Jurkat, Clone E6-1 (cell line): ENCODE measurements at places on chromosomes 5 and 9.

GRCh38 chr9:91186632-91187108, 175.0 kb downstream of the AUH start:
- DNase-seq: no peak

GRCh38 chr5:23269981-23270380, 237.4 kb upstream of the PRDM9 start:
- no peak for DNase-seq

DNA sequence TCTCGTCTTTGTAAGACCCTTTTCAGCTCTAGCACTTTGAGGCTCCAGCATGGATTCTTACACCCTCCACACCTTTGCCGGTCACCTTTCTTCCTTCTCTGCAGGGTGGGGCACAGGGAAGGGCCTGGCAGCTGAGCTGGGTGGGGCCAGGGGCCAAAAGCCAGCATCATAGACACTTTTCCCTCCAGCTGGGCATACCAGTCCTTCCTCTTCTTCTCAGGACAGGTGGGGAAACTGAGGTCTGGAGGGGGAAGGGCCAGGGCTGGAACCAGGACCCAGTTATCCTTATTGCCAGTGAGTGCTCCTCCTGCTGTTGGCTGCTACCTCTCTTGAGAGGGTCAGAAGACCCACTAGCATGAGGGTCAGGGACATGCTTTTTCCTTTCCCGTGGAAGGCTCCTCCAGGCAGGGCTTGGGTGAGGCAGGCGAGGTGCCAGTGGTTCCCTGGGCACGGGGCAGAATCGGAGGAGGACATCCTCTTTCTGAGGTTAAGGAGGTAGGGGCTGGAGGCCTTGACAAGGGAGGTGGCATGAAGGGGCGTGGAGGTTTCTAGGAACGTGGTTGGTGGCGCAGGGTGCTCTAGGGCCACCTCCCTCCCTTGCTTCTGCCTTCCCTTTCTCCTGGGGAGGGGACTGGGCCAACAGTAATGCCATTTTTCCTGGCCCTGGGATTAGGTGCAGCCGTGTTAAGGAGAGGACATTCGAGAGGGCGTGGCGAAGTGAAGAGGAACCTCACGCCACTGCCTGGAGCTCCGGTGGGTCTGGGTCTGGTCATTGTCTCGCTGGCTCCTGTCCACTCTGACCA, at the start of gene NDST1:
TSS of gene NDST1 (plus strand) at position 658 of the 803 bp plus-strand sequence. CDS start 13,124 bp downstream, outside the sequence.
- no peak for DNase-seq

GRCh38 chr5:43839218-43839617, 236.2 kb downstream of the NNT start:
- DNase-seq: no peak

- DNase-seq: no peak
These were observed 10.7 kb upstream of the STK32A start for GRCh38 chr5:147223948-147224791.

DNA sequence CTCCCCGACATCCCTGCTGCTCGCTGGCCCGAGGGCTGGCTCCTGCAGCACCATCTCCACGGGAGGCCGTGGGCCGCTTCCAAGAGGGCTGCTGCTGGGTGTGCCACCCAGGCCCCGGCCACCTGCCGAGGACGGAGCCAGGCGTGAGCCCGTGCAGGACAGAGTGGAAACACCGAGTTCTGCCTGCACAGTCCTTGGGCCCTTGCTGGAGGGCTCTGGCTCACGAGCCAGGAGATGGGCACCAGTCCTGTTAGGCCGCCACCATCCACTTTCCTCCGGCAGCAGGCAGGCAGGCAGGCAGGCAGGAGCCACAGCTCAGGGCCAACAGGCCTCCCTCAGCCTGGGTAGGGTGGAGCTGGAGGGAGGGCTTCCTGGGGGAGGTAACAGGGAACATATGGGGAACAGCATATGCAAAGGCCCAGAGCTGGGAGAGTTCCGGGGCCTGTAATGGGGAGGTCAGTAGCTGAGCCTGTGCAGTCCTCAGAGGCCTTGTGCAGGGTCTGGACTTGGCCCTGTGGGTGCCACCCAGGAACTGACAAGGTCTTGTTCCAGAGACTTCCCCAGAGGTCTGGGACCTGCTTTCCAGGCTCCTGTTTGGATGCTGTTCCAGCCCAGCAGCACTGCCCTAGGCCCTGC, 31.9 kb downstream of the RXRA start:
- no peak for DNase-seq

DNA sequence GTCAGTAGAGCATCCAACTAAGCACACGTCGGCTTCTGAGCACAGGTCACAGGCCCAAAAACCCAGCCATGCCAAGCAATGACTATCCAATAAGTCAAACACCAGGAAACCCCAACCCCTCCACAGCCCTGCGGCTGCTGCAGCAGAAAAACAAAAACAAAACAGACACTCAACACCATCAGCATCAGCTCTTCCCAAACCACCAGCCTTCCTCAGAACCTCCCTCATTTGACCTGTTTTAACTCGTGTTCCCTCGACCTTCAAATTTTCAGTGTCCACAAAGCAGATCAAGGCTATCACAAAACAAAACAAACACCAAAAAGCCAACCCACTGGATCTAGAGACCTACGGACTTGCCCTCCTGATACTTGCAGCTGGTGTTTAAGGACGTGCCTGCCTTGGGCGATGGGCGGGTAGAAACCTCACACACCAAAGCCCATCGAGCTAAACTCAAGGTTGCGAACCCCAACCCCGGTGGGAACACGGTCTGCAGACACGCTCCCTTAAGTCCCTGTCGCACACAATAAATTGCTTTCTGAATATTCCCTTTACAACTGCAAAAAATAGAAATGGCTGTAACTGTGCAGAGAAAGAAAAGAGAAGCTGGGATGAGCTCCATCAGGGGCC, 247.1 kb upstream of the ANKRD55 start:
- no peak for DNase-seq

- no peak for DNase-seq
These were observed 27.1 kb downstream of the COX7C start for GRCh38 chr5:86644843-86645242.

DNA sequence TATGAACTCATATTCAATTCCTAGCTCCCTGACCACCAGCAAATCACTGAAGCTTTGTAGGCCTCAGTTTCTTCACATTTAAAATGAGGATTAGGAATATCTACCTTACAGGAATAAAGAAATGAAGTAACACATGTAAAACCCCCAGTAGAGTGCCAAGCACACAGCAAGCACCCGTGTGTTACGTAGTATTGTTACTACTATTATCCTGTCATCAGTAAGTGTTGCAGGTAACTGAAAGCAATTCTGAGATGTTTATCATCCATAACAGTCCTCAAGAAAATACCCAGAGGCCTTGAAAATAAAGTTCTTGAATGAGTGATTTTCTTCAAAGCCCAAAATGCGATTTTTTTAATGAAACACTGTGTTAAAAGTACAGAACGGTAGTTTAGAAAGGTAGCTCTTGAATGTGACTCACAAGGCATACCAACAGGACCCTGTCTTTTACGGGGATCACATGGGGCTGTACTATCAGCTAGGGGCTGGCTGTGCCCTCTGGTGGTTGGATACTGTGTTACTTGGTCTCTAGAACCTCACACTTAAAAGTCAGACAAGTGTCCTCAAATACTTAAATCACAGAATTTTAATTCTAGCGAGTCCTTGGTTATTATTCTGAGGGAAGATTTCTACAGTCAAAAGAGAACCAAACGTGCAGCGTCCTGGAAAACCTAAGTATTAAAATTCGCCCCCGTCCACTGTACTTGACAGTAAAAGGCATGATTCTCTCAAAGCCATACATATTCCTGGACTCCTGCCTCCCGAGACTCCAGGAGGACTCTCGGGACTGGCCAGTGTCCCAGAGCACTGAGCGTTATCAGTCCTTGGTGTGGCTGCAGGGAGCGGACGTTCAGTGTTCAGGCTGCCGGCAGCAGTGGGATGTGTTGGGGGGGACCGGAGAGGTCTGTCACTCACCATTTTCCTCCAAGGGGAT, 725 bp downstream of the NDUFB6 start:
- peak; percentile 83 for DNase-seq

DNA sequence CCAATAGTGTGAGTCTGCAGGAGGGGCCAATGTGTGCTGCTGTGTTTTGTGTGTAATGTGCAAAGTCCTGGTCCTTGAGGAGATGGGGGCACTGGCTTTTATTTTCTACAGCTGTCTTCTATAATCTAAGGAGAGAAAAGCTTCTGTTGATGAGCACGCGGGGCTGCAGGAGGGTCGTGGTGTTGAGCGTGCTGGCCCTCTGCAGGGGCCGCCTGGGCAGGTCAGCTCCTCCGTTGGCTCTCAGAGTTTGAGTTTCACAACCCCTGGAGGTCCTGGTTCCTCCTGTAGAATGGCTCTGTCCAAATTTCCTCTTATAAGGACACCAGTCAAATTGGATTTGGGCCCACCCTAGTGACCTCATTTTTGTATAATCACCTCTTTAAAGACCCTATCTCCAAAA, 12.6 kb downstream of the OR2V1 start:
- no peak for DNase-seq

- DNase-seq: no peak
These were observed 6.5 kb upstream of the PLIN2 start for GRCh38 chr9:19133549-19134345.

- no peak for DNase-seq
These were observed 160.2 kb downstream of the DENND1A start for GRCh38 chr9:123769719-123770118.

DNA sequence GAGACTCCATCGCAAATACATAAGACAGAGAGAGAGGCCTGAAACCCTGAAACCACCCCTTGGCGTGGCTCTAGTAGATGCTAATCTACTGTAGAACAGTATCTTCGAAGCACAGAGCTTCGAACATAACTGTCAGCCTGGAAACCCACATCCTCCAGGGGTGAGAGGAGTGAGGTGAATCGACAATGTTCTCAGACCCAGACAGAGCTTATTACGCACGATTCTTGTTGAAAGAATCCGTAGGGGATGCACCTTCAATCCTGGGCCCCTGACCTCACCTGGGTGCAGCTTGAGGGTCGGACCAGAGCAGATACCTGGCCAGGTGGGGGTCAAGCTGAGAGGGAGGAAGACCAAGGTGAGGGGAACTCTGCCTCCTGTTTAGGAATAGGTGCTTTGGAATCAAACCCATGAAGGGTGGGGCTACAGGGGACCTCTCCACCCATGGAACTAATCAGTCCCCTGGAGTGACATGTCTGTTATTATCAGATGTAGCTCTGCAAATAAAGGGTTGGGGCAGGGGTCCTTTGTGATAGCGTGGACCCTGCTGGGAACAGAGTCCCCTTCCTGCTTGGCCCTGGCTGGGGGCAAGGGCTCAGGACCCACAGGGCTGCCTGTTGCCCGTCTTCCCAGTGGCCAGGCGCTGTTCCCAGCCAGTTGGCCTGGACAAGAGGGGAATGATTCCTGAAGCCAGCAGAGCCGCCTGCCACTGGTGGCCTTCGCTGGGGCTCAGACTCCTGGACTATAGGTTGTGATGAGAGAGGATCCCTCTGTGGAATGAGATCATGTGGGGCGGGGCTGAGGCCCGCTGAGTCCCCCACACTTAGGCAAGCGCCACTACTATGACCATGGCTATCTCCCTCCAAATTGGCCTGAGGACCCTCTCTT, 41.2 kb downstream of the DBH start:
- peak; percentile 97 for DNase-seq

- DNase-seq: no peak
These were observed 6.2 kb downstream of the MAPKAP1 start for GRCh38 chr9:125700791-125701190.

- no peak for DNase-seq
These were observed 5.5 kb upstream of the SHB start for GRCh38 chr9:38074441-38074961.

DNA sequence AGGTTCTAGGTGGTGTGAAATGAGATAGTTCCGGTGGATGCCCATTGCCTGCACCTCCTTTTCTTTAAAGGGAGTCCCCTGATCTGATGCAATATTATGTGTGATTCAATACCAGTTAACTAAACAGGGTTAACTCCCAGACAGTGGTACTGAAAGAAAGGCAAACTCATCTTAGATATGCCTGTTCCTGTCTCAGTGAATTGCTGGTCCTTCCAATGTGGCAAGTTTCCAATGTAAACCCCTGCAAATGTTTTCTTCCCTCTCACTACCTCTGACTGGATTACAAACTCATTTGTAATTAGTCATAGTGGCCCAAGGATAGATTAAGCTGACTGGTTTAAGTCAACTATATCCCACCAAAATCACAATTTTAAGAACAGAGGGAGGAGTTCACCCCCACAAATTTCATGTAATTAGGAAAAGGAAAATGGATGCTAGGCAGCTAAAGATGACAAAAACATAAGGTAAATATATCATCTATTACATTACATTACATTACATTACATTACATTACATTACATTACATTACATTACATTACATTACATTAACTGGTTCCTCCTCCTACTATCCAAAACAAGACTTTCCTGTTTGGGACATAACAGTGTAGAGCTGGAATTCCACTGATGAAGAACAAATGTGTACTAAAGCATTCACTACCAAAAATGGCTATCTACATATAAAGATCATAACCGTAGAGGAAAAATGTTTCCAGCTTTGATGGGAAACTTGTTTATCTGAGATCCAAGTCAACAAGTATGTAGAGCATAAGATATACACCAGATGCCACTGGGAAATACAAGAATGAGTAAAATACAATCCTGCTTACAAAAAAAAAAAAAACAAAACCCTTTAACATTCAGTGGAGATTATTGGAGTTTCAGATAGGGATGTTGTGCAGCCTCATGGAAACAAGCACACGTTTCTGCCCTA, 121.5 kb upstream of the SNX2 start:
- no peak for DNase-seq

DNA sequence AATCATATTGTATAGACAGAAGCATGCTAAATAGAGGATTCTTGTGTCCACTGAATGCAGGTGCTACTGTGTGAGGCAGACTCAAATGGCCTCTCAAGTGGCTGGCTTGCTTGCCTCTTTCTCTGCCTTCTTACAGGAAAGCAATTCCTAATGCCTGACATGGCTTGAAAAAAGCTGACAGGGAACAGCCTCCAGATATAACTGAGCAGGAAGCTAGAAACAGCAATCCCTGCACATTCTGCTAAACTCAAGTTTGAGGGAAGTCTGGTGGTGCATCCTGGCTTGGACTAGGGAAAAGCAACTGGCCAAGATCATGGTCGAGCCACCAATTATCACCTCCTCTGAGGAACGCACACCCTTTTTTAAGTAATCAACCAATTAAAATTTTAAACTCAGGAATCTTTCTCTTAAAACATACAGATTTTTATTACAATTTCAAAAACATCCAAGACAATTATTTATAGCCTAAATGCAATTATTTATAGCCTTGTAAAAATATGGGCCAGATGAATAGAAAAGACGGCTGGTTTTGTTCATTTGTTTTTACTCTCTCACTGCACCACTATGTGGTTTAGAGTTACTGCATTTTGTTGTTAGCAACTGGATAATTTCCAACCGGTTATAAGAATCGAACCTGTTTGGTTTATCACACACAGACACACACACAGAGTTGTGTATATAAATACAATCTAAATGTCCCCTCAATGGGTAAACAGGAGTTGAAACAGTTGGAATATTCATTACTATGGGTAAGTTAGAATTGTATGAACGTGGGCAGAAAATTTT, 290.9 kb upstream of the ANKRD55 start:
- no peak for DNase-seq

DNA sequence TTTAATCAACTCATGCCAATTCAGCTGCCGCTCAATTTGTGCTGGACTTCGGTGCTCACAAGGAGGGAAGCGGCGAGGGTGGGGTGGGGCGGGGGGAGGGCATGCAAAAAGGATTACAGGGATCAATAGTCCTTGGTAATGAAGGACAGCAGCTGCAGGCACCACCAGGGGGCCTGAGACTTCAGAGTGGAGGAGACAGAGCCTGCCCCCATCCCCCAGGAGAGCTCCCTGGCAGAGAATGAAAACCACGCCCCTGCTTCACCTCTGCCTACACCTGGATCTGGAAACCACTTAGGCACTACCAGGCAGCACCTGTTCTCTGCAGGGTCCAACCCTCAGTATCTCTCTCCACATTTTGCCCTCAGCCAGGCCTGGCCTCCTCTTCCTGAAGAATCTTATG, 155.6 kb downstream of the TRIM32 start:
- no peak for DNase-seq
